LHCN-M2 (cell line): ENCODE measurements at places on chromosomes 2 and 18. TPM values are rescaled to one million over a fixed set of nuclear protein-coding genes. Genes with fewer than 3 reads are reported as not detected.

DNA sequence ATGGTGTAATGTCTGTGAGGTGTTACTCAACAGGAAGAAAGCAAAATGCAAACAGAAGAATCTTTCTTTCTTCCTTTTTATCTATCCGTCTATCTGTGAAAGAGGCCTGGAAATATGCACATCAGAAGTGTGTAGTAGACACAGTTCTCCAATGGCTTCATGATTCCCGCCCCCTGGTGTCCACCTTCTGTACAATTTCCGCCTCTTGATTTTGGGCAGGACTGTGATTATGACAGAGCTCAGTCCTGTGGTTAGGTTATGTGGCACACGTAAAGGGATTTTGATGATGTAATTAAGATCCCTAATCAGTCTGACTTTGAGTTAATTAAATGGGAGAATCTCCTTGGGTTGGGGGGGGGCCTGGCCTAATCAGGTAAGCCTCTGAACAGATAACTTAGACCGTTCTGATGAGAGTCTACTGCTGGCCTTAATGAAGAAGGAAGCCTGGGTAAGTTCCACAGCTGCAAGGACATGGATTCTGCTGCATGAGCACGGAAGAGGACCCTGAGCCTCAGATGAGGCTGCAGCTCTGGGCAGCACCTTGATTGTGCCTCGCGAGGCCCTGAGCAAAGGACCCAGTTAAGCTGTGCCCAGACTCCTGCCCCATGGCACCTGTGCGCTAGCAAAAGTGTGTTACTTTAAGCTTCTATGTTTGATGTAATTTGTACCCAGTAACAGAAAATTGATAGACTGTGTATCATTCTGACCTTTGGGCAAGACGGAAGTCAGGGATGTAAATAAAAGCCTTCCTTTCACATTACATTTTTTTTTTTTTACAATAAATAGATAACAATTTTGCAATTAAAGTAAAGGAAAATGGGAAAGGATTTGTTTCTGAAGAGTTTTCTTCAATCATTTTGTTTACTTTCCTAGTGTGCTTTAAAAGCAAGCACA is 11.3 kb upstream of the KCNF1 start:
- no peak for DNase-seq

GRCh38 chr2:12592296-12592695 is 124.4 kb upstream of the TRIB2 start:
- DNase-seq, result no peak

GRCh38 chr2:207766697-207767460 is 2.8 kb downstream of the FZD5 start:
- DNase-seq, result no peak

LAMA3 gene
- total RNA-seq, result 3.3 and 4.2 TPM in 2 replicates

DNA sequence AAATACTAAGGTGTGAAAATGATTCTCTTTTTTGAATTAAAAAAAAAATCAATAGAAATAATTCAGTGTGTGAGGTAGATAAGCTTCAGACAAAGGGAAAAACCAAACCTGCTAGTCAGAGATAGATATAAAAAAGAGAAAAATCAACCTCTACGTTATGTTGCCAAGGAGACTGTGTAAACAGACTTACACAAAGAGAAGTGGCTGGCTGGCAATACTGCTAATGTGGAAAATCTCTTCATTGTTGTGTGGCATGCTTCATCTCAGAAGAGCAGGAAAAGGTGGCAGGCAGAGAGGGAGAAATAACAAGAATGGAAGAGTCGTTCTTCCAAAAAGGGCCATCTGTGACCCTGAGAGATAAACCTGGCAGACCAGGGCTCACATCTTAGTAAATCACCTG is 200.8 kb downstream of the SLC8A1 start:
- no peak for DNase-seq

DNA sequence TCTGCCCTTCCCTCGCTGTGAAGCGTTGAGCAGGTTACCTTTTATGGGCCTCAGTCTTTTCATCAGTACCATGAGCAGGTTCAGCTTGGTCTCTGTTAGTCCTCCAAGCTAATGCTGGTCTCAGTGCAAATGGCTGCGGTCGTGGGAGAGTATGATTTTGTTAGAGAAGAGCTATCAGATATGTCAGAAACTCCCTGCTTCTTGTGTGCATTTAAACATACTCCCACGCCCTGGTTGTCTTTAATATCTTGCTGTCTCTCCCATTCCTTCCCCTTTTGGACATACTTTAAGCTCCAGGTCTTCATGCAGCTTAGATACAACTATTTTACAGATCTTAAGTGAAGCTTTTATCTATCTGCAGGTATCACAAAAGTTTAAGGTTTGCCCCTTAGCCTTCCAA is 62.9 kb downstream of the EFR3B start:
- DNase-seq, result no peak

DNA sequence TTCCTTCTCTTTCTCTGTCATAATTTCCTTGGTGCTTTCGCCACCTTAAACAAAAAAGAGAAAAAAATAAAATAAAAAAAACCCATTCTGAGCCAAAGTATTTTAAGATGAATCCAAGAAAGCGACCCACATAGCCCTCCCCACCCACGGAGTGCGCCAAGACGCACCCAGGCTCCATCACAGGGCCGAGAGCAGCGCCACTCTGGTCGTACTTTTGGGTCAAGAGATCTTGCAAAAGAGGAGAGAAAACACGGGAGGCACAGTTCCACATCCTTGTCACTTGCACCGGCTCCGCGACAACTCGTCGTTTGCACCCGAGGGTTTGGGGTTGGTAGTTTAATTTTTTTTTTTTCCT is 1.8 kb upstream of the SP9 start:
- DNase-seq, result no peak

GRCh38 chr2:196516564-196516963 is 123.0 kb upstream of the CCDC150 start:
- peak; percentile 49 for DNase-seq

GRCh38 chr18:36490897-36491296 is 193.4 kb downstream of the FHOD3 start:
- DNase-seq, result no peak

GRCh38 chr2:174585146-174585545 is 12.5 kb downstream of the WIPF1 start:
- no peak for DNase-seq

DNA sequence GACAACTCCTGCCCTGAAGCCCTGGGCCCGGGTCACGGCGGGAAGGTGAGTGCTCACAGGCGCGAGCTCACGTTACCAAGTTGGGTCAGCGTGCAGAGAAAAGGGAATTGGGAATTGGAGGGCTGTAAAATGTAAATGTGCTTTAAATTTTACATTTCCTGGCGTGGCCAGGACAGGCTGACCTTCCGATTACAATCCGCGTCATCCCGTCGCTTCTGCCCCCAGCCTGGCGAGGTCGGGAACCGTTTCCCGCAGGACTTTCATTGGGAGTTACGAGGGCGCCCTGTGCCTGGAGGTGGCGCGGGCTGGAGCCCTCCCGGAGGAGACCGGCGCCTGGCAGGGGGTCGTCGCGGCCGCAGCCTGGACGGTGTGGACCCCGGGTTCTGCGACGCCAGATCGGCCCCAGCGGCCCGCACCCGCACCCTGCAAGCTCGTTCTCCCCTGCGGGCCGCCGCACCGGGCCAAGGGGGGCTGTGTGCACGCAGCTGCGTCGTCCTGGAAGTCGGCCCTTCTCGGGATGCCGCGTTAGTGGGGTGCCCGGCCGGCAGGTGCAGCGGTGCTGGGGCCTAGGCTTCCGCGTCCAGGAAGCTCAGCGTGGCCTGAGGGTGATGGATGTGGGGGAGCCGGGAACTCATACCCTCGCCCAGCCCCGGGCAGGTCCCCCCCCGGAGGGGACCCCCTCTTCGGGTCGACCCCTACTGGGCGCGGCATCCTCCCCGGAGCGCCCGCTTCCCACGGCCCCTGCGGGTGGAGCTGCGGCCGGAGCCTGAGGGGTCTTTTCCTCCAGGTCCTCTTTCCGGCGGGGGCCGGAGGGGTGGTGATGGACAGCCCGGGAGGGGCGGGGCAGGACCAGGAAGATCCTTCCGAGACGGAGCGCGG is 63.9 kb downstream of the LRRFIP1 start:
- DNase-seq, result no peak

CD302 gene
- 6.3 and 9.0 TPM in 2 replicates for total RNA-seq

GRCh38 chr2:47484396-47484795 is 81.4 kb downstream of the MSH2 start:
- no peak for DNase-seq

IL1A gene
- not detected in 2 replicates for total RNA-seq

DNA sequence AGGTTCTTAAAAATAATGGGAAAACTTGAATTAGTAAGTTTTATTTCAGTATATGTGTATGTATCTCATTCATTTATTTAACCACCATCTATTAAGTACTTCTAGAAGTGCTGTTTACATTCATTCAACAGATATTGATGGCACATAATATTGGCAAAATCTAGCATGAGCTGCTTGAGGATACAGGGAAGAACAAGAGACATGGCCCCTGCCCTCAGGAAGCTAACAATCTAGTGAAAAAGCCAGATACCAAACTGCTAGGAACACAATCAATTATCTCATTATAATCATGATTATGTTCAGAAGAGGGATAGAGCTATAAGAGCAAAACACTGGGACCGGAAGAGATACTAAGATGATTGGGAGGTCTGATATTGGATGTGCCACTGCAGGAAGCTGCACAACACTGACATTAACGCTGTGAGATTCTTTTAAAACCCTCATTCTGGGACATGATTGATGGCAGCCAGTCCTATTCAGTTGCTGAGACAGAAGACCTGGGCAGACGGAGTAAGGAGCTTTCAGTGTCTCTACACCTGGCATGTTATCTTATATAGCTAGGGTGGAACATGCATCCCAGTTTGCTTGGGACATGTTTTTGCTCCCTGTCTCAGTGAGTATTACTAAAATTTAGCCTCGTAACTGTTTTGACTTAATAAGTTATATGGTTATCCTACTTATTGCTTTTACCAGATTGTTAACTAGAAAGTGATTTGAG is 314.1 kb downstream of the STK39 start:
- no peak for DNase-seq

CCDC148 gene
- 0.26 and 0.29 TPM in 2 replicates for total RNA-seq

GRCh38 chr2:10410823-10411437 is 37.2 kb downstream of the ODC1 start:
- no peak for DNase-seq
